ENCODE measurements at places on chromosomes 11 and 22. TPM values are rescaled to one million over a fixed set of nuclear protein-coding genes. Genes with fewer than 3 reads are reported as not detected.

Gene SMC1B
- total RNA-seq: not detected

Gene TEX12
- total RNA-seq: not detected

Gene MPEG1
- total RNA-seq: not detected

Gene C1QTNF5
- total RNA-seq: 127 TPM

Gene LIF
- total RNA-seq: 1.7 TPM

Gene PPP2R1B
- 52.6 TPM for total RNA-seq

Gene TOP3B
- 29.6 TPM for total RNA-seq

Gene UQCC3
- 5.0 TPM for total RNA-seq

Gene SCO2
- 2.3 TPM for total RNA-seq

Gene HPX
- total RNA-seq: 0.19 TPM

Gene ST13
- total RNA-seq: 241 TPM

Gene CSTF3
- 22.8 TPM for total RNA-seq

Gene DEUP1
- not detected for total RNA-seq

Gene GGTLC2
- not detected for total RNA-seq

Gene TBX1
- 69.6 TPM for total RNA-seq

Gene E2F8
- total RNA-seq: 1.0 TPM

Gene IGSF9B
- total RNA-seq: 0.17 TPM

Gene SMTNL1
- not detected for total RNA-seq

Gene SPI1
- total RNA-seq: not detected

Gene KRTAP5-8
- total RNA-seq: not detected
